ENCODE measurements at places on chromosomes 2 and 18.

DNA sequence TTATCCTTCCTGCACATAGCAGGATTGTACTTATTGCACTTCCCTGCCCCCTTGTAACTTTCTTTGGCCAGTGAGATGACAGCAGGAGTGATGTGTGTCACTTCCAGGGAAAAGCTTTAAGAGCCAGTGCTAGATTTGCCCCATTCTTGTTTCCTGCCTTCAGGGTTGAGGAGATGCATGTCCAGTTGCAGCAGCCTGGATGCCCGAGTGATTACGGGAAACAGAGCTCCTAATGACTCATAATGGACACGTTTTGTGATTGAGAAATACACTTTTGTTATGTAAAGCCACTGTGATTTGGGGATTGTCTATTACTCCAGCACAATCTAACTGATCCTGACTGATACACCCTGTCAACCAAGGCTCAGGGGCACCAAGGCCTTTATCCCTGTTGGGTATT lies 5.0 kb upstream of the TET3 start:
- no peak for DNase-seq

GRCh38 chr2:210919128-210919527 lies 362.7 kb downstream of the CPS1 start:
- no peak for DNase-seq

GRCh38 chr2:221753401-221753800 lies 181.3 kb upstream of the EPHA4 start:
- no peak for DNase-seq

DNA sequence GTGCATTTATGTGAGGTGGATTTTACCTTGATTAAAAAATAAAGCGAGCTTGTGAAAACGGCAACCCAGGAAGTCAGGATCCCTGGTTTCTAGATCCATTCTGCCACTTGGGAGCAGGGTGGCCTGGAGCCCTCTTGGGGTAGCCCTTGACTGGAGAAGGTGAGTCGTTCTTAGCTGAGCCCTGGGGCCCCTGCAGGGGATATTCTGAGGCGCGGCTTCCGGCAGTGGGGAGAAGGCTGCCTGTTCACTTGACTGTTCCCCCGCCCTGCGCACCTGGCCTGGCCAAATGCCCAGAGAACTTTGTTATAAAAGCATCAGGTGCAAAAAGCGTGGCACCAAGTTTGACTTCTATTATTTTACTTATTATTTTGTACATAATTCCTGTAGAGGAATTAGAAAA lies 221.9 kb downstream of the DYSF start:
- no peak for DNase-seq

DNA sequence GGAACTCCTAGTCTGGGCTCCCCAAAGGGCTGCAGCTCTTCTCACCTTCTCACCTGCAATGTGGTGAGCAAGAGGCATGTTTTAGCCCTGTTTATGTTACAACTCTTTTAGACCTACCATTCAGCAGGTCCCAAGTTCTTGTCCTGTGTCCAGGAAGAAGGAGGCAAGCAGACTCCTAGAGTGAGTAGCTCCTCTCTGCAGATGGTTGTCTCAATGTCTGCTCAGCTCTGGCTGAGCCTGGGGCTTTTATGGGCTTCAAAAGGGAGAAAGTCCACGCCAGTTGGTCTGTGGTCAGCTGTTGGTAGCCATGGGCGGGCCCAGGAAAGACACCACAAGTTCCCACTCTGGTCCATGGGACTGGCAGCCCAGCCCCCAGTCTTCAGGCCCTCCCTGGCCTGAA lies 148.1 kb upstream of the HS6ST1 start:
- no peak for DNase-seq

DNA sequence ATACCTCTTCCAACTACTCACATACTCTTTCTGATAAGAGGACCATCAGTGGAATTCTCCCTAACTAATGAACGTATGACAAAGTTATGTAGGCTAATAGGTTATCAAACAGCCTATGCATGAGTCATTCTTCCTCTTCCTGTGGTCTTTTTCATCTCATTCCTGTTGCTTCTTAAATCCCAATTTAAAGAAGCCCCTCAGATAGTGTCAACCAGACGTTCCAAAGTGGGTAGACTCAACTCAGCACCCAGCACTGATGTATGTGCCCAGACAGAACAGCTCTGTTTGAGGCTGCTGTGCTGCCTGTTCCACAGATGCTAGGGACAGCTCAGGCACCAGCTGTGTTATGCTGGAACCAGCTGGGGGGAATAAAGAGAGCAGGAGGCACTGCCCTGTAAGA lies 52.6 kb downstream of the CXCR4 start:
- no peak for DNase-seq

DNA sequence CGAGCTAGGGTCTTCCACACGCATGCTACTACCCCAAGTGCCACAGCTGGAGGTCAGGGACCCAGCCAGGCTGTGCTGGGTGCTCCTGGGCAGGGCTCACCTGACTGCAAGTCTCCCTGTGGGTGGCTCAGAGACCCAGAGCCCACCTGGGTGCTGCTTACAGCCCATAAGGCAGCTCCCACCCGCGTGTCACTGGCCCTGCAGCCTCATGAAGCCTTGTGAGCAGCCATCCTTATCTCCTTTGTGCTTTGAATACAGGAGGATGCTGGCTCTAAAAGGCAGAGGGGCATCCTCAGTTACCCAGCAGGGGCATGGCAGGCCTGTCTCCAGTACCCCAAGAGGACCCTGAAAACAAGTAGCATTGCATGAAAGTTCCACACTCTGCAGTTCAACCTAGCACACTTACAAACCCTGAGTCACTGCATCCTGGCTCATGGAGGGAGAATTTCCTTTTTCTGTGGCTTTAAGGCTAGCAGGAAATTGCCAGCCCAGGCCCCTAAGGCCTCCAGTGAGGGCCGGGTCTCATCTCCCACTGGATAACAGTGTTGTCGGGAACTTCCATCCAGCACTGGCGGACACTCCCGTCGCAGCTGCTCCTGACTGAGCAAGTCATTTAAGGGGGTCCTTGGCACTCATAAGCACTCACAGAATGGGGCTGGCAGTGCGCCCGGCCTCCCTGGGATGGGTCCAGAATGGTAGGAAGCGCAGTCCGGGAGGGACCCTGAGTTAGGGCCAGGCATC lies 137.1 kb downstream of the RPIA start:
- DNase-seq, result no peak

GRCh38 chr2:27379383-27379835 lies 1.1 kb downstream of the ZNF513 start:
- no peak for DNase-seq

DNA sequence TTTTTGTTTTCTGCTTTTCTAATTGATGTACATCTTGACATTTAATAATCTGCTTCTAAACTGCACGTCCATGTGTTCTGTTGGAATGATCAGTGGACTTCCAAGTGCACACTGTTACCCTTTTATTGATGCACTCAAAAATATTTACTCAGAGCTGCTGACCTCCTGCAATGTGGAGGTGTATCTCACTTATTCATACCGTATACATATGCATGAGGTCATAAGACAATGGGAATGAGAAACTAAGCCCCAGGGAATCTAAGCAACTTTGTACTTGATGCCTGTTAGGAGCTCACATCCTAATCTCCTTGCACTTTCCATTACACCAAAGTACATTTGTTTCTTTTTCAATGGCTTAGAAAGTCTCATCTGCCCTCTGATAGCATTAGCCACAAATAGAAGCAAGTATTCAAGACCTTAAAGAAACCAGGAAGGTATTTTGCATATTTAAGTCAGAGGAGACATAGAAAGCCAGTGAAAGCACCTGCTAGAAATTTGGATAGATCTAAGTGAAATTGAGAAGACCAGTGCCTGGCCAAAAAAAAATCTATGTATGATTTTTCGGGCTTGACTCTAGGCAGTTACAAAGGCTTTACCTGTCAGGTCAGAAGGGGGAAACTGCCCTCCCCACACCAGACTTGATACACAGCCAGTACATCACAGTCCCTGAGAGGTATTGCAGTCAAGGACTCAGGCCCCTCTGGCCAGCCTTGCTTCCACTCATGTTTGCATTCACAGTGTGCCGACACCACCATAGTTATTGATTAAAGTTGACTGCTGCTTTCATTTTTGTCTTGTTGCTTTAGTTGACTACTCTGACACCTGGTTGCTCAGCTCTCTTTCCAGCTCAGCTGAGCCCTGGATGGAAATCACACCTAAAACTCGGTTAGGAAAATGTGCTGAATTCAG lies 391.7 kb upstream of the CYRIA start:
- DNase-seq, result no peak

GRCh38 chr18:39403121-39403520 lies 1837.5 kb upstream of the CELF4 start:
- DNase-seq, result no peak

- no peak for DNase-seq
Observed at GRCh38 chr2:38485734-38486133, 108.7 kb upstream of the ATL2 start.

DNA sequence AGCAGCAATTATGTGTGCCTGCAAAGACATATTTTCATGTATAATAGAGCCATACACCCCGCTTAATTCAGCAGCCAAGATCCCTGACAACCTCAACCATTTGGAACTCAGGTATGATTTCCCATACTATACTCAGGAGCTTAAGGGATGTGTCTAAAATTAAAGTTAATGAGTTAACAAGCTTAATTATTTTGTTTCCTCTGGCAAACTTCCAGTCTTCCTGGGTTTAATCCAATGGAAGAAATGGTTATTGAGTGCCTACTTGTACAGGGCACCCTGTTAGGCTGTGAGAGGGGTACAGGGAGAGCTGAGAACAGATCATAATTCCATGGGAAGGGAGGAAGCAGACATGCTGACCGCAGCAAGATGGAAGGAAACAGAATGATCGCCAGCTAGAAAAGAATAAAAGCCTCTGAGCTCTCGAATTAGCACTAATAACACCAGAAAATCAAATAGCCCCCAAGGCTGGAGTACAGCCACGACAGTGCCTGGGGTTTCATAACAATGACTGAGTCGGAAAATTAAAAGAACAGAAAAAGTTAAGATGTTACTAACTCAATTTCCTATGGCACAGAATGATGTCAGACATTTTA lies 20.8 kb upstream of the CEP68 start:
- no peak for DNase-seq

DNA sequence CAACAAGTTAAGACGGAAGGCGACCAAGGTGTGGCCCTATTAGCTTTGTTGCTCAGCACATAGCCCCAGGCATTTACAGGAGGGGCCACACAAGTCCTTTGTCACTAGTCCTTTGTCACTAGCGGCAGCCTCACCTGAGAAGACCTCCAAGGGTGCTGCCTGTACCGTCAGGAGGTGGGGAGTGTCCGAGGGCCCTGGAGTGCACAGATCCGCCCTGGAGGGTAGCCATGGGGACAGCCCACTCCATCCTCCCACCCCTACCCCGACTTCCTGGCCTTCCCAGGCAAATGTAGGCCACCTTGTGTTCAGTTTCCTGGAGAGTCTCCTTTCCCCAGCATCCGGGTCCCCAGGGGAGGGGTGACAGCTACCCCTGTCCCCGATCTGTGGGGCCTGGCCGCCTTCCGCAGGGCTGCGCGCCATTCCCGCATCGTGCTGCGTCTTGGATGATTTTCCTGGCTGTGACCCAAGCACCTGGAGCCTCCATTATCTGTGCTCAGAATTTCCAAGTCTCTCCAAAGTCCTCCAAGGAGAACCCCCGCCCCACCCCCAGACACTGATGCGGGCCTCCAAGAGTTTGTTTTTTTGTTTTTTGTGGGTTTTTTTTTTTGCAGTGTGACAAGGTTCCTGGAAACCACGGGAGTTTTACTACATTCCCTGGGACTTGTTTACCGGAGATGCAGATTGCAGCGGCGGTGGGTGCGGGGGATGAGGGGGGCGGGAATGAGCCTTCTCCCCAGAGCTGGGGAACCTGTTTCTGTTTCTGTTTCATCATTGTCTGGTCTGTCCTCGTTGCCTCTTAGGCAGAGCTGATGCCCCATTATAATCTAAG lies 28.6 kb downstream of the TEX44 start:
- no peak for DNase-seq

DNA sequence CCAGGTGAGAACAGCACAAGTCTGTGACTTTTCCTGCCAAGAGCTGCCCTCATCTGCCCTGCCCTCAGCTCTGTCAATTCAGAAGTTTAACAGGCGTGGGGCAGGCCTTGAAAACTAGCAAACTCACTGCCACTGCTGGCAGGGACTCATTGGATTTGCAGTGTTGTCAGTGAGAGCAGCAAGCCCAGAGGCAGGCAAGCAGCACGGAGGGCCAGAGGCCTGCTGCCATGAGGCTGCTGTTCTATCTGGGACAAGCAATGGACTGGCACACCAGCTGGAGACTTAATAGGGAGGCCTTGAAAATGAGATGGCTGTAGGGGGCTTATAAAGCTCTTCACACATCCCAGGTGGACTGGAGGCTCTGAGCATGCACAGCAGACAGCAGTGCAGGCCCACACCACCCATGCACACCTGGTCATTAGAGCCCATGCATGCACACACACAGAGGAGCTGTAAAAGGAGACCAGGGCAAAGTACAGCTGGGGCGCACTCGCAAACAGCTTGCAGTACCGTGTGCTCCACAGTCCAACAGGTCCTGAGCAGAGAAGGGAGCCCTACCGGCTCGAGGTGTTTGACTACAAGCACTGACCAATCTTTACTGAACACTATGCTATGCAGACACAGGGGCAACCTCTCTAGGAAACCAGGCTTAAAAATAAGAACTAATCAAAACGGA lies 28.7 kb downstream of the MGAT4A start:
- DNase-seq, result no peak

- no peak for DNase-seq
Observed at GRCh38 chr2:105675841-105676240, 68.9 kb upstream of the NCK2 start.

GRCh38 chr2:224904381-224904780 lies 137.9 kb downstream of the DOCK10 start:
- no peak for DNase-seq

DNA sequence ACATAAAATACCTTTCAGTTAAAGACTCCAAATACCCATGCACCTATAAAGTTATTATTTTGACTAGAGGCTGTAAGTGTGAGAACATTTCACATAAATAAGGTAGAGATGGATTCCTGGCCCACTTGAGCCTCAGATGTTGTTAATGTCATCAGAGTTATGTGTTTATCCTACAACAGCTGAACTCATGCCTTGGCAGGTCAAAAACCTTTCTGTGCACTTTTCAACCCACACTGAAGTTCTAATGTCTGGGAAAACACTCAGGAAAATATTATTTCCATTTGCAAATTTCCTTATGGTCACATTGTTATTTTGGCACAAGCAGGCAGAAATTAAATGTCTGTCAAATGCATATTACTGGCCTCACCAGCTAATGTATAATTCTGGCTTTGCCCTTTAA lies 209.2 kb downstream of the LNPK start:
- no peak for DNase-seq

GRCh38 chr18:12109836-12110235 lies 16.2 kb downstream of the ANKRD62 start:
- DNase-seq, result no peak

DNA sequence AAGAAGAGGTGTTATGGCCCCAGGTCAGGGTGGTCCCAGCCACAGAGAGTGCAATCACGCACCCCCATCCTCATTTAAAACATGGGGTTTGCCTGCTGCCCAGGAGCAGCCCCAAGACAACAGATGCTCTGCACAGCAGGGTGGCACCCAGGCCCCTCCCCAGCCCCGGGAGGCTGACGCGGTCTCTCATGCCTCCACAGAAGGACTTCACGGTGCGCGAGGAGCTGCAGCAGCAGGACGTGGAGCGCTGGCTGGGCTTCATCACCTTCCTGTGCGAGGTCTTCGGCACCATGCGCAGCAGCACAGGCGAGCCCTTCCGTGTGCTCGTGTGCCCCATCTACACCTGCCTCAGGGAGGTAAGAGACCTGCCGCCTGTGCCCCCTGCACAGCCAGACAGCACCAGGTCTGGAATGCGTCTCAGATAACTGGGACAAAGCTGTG lies 133.7 kb downstream of the SMAD7 start:
- no peak for DNase-seq

Data from CD4-positive, alpha-beta T cell treated with Interferon alpha-2 for 1 hour (primary cell).